Left renal pelvis (tissue), 4 donors: ENCODE measurements at places on chromosomes 13 and 19.

DNA sequence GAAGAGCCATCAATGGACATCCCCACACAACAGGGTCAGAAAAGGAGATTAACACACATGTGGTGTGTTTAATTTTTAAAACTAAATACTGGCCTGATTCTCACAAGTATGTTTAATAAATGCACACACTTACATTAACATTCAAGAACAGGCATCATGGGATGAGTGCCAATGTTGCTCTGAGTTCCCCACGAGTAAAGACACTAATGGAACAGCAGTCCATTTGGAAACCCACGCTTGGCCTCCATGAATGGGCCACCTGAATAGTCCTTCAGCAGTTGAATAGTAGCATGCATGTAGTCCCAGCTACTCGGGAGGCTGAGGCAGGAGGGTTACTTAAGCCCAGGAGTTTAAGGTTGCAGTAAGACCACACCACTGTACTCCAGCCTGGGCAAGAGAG lies 195.2 kb upstream of the IPO5 start:
- DNase-seq, result no peak

GRCh38 chr13:50400035-50400726 lies 384.9 kb downstream of the KCNRG start:
- no peak for DNase-seq

GRCh38 chr19:1836458-1837221 lies 11.6 kb downstream of the REXO1 start:
- DNase-seq, result no peak

DNA sequence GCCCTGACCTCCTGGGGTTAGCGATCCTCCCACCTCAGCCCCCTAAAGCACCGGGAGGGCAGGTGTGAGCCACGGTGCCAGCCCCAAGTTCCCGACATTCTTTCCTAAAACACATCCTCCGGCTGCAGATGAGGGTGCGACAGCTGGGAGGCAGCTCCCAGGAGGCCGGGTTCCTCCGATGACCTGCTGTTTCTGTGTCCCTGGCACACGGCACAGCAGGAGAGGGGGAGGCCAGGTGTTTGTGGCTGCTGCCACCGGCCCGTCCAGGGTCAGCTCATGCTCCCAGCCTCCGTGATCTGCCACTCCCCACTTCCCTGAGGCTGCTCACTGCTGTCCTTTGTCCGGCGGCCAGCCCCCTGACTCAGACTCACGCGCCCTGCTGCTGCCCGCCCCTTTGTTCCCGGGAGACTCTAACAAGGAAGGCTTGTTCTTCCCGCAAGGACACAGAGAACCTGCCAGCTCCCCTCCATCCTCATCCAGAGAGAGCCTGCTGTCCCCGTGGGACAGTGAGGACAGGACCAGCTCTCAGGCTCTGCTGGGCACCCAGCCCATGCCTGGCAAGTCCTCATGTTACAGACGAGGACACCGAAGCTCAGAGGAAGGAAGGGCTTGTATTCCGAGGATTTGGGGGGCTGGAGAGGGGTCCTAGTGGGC lies 10.6 kb upstream of the MADCAM1 start:
- no peak for DNase-seq

DNA sequence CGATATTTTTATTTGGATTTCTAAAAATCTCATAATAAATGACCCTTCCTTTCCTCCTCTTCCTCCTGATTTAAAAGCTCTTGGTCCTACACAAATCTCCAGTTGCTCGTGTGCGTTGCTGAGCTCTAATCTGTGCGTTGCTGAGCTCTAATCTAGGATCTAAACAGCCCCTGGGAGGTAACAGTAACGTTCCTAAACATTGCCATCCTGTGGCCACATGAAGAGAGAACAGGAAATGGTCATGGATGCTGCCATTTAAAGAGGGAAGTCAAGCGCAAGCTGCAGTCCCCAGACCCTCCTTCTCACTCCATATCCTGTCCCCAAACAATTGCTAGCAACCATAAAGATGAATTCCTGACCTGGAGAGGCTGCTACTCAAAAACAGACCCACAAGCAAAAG lies 170.8 kb downstream of the NUFIP1 start:
- DNase-seq, result no peak

DNA sequence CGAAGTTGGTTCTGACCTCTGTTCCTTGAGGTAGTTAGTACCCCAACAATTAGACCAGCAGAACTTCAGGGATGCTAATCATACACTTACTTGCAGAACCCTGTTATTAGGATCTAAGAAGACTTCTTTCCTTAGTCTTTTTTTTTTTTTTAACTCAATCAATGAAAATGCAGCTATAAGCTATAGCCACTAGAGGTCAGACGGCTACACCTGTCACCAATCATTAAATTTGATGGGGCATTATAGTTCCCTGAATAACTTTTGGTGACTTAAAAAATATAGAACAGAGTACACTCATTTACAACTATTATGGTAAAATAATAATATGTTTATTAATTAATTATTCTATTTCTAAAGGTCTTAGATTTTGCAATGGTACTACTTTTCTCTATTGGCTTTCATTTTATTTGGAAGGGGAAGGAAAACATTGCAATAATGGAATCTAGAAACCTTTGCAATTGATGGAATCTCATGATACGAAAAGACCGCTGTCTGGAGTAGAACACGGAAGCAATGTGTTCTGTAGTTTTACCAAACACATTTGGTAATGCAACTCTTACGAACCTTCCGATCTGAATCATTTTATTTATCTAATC lies 483.2 kb downstream of the DIAPH3 start:
- no peak for DNase-seq

DNA sequence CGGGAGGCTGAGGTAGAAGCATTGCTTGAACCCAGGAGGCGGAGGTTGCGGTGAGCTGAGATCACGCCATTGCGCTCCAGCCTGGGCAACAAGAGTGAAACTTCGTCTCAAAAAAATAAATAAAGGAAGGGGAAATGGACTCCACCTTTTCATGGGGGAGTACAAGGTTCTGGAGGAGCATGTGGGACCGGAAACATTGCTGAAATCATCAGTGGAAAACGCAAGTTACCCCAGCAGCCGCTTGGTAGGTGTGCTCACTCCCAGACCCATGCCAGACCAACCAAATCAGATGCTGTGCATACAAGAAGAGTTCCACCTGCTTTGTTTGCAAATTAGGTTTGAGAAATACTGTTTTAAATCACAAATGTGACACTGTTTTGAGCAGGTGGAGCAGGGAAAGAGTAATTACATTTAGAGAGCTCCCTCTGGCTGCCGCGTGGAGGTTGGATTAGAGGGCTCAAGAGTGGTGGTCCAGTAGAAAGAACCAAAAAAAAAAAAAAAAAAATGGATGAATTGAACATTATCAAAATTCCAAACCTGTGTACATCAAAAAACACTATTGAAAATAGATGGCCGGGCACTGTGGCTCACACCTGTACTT lies 4.9 kb downstream of the ERICH4 start:
- DNase-seq, result no peak

DNA sequence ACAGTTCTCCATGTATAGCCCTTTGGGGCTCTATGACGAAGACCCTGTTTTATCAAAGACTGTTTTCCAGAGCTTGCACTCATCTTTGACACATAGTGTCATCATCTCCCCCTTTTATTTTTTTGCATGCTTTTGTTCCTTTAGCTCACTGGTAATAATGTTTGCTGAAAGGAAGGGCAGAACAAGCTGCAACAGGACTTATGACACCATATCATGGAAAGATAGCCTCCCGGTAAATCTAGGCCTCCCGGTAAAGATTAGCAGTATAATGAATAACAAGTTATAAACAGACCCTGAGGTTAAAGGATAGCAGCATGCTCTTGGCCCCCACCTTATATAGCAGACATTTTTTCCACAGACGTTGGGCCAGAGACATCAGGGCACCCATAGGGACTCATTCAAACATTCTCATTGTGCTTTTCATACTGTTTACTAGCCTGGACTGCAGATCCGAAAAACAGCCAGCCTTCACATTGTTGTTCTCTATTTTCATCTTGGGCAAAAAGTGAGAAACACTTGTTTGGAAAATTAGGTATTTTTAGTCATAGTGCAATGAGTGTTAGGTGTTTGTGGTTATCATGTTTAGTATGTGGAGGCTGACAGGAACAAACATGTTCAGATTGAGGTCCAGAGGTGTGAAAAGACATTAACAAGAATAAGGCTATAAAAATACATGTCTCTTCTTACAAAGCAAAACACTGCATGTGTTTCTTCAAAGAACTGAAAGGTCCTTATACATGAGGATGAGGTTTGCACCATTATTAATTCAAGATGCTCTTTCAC lies 136.9 kb upstream of the SPRY2 start:
- DNase-seq, result no peak

GRCh38 chr19:28350673-28351072 lies 862.3 kb downstream of the UQCRFS1 start:
- DNase-seq, result no peak
